ENCODE measurements at places on chromosomes 5 and 9. TPM values are rescaled to one million over a fixed set of nuclear protein-coding genes. Genes with fewer than 3 reads are reported as not detected.

DNA sequence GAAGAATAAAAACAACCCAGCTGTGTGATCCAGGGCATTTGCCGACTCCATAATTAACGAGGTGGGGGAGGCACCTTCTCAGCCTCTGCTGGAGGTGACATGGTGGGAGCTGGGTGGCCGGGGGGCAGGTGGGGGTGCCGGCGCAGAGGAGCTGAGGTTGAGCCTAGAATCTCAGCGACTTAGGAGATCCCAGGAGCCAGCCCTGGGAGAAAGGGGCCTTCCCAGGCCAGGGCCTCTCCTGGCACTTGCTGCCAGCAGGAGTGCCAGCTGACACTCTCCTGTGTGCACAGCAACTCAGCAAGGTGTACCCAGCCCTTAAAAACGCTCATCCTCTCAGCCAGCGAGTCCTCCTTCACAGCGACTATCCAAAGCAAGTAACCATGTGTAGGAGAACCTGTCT is 62.8 kb upstream of the FCN1 start:
- DNase-seq, result no peak

DNA sequence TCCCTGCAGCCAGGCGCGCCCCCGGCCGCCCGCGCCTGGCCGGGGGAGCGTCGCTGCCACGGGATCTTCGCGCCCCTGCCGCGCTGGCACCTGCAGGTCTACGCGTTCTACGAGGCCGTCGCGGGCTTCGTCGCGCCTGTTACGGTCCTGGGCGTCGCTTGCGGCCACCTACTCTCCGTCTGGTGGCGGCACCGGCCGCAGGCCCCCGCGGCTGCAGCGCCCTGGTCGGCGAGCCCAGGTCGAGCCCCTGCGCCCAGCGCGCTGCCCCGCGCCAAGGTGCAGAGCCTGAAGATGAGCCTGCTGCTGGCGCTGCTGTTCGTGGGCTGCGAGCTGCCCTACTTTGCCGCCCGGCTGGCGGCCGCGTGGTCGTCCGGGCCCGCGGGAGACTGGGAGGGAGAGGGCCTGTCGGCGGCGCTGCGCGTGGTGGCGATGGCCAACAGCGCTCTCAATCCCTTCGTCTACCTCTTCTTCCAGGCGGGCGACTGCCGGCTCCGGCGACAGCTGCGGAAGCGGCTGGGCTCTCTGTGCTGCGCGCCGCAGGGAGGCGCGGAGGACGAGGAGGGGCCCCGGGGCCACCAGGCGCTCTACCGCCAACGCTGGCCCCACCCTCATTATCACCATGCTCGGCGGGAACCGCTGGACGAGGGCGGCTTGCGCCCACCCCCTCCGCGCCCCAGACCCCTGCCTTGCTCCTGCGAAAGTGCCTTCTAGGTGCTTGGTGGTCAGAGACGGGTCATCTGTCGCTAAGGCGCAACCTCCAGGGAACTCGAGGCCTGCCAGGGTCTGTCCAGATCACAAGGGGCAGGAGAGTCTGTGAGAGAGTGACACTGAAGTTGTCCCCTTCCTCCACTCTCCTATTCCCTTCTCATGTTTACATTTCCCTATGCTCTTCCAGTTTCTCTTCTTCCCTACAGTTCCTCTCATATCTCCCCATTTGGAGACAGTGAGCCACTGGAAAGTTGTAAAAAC is 1.3 kb downstream of the GPR150 start:
- DNase-seq, result no peak

DNA sequence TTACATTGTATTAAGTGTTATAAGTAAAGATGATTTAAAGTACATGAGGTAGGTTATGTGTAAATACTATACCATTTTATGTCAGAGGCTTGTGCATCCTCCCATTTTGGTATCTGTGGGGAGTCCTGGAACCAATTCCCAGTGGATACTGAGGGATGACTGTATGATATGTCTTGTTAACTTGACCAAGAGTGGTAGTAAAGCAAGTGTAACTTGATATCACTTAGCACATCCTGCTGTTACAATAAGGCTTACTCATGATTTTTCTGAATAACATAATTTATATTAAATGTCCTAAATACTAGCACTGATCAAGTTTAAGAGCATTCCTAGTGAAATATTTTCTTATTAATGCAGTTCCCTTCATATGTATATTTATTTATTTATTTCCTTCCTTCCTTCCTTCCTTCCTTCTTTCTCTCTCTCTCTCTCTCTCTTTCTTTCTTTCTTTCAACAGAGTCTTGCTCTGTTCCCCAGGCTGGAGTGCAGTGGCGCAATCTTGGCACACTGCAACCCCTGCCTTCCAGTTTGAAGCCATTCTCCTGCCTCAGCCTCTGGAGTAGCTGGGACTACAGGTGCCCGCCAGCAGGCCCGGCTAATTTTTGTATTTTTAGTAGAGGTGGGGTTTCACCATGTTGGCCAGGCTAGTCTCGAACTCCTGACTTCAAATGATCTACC is 7.5 kb downstream of the NDFIP1 start:
- DNase-seq, result peak; percentile 79

GRCh38 chr9:93531374-93531773 is 45.0 kb upstream of the PHF2 start:
- peak; percentile 7 for DNase-seq

ADRA1B gene
- 0.56 TPM for total RNA-seq

Data from IMR-90 (cell line).